CD4-positive, alpha-beta T cell treated with Interleukin-17A for 4 hours (primary cell): ENCODE measurements at places on chromosomes 2 and 18.

- DNase-seq, result no peak
These were observed 102.4 kb downstream of the EPC2 start for GRCh38 chr2:148746973-148747372.

DNA sequence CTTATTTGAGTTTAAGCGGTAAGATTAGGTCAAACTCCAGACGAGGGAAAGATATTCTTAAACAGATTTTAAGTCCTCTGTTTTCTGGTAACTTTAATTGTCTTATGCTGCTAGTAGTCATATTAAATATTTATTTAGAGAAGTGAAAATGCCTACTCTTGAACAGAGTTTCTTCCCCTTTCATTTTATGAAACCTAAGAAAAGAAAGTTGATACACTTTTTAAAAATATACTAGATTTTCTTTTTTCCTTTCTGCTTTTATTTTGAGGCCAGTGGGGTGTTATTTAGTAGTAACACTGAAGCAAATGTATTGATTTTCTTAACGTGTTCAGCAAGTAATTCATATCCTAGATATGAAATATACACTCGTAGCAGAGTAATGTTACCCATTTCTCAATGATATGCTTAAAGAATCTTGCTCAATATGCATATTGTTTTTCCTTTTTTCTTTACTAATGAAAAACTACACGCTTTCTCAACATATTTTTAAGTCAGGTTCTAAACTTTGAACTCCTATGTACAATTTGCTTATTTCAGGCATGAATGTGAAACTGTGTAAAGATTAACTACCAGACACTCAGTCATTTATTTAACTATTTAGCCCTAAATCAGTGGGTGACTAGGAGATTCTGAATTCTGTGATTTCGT lies 691 bp downstream of the KYNU start:
- no peak for DNase-seq

DNA sequence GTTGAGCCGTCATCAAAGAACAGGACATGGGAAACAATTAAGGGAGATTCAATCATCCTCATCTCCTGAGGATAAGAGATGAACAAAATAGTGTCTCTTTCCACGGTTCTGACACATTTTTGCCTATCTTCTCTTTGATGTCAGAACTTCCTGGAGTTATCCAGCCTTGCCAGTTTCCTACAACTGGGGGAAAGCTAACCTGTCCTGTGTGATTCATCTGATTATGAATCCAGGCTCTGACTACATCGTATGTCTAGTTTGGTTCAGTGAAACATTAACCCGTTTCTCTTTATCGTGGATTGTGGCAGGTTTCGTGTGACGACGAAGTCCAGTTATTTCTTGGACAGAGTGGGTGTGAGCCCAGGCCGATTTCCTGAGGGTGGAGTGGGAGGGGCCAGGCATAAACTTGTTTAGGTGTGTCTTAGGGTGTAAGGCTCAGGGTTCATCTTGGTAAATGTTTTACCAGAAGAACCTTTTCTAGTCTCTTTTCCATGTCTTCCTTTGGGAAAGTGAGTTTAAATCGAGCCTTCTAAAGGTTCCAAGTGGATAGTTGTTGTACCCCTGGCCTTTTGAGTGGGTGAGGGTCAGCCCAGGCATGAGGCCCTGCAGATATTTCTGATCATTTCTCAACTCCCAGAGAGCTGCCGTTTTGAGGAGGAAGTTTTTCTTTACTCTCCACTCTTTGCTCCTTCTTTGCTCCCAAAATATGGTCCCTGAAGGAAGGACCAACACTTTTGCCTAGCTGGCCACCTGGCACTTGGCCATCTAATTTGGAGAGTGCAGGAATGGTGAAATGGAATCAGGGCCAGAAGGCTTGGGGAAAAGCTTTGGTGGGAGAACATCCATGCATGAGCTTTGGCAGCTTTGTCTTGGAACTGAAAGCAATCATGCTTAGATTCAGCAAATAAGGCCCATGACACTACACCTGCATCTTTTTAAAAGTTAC lies 50.4 kb upstream of the FZD5 start:
- no peak for DNase-seq

DNA sequence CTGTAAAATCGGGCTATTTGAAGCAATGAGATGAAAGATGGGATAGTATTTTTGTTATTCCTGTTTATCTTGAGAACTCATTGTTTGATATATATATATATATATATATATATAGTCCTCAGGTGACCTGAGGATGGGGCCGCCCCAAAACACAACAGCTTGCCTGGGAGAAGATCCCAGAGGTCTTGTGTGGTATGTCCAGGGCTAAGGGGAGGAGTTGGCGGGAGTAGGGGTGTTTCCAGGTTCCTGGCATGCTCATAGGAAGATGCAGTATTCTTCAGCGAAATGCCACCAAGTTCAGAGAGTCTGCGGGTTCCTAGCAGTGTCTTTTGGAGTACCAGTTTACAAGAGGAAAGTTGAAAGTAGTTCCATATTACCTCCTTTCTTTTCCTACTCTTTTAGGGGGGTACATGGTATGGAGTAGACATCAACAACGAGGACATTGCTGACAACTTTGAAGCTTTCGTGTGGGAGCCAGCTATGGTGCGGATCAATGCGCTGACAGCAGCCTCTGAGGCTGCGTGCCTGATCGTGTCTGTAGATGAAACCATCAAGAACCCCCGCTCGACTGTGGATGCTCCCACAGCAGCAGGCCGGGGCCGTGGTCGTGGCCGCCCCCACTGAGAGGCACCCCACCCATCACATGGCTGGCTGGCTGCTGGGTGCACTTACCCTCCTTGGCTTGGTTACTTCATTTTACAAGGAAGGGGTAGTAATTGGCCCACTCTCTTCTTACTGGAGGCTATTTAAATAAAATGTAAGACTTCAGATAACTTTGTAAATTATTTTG lies 18.3 kb downstream of the CCT7 start:
- DNase-seq, result no peak

DNA sequence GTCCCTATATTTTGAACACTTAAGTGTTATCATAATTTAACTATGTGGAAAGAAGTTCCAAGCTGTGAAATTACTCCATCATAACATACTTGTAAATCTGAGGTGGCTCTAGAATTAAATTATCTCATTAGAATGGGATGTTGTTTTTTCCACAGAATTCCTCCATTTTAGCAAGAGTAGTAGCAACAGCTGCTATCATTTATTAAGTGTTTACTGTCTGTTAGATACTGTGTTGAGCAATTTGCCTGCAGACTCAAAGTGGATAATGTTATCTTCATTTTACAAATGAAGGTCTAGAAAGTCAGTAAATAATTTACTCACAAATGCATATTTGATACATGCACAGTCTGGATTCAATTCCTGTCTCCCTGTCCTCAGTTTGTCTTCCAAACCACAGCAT lies 504.8 kb upstream of the NRP2 start:
- DNase-seq, result no peak

DNA sequence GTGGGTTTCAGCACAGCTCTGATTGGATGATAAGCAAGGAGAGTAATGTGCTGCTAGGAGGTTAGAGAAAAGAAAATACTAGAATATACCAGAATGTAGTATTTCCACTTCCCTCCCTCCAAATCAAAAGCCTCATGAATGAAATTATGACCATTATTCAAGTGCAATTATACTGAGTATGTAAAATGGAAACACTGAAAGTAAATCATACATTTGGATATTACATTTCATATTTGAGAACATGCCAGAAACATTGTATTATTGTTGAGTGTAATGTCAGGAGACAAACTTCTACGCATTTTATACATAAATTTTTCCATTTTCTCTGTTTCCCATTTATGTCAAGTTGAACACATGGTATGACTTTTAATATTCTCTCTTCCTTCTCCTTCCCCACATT lies 942 bp upstream of the CETN1 start:
- no peak for DNase-seq

- DNase-seq, result no peak
These were observed 239.0 kb upstream of the CXCR4 start for GRCh38 chr2:136357007-136357380.

- no peak for DNase-seq
These were observed 36.3 kb upstream of the SMAD7 start for GRCh38 chr18:48986851-48987761.

- no peak for DNase-seq
These were observed 99.6 kb upstream of the TNP1 start for GRCh38 chr2:216959433-216959832.

GRCh38 chr2:6071519-6071918 lies 379.3 kb downstream of the SOX11 start:
- DNase-seq, result no peak

- DNase-seq, result peak; percentile 10
These were observed 540.1 kb downstream of the NRXN1 start for GRCh38 chr2:50491541-50492476.

GRCh38 chr2:41930807-41931566 lies 116.8 kb upstream of the PKDCC start:
- no peak for DNase-seq

DNA sequence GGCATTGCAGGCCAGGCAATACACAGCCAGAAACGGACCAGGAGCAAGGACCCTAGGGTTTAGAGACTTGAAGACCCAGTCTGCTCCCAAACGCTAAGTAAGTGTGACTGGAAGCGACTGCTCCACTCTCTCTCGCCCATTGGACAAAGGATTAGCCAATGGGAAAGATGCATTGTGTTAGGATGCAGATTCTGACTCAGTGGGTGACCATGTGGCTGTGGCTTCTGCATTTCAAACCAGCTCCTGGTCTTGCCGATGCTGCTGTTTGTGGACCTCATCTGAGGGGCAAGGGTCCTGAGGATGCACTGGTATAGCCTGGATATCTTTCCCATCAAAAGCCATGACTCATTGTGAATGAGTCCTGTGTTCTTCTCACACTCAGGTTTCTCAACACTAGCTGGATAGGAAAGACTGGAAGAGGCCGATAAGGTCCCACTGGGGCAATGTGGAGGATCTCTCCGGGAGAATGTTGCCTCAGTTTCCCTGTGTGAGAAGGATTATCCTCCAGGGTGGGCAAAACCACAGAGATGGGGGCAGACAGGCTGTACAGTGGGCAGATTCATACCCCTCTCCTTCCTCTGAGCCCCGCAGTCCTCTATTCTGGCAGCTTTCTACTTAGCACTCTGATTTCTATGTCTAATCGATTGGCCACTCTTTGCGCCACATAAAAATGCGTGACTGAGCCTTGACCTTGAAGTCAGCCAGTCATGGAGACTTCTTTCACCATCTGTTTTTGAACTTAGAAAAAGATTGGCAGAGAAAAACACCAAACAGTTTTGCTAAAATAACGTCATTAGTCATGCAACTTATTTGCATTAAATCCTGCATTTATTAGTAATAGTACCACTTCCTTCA lies 257.1 kb downstream of the PRKCE start:
- no peak for DNase-seq

DNA sequence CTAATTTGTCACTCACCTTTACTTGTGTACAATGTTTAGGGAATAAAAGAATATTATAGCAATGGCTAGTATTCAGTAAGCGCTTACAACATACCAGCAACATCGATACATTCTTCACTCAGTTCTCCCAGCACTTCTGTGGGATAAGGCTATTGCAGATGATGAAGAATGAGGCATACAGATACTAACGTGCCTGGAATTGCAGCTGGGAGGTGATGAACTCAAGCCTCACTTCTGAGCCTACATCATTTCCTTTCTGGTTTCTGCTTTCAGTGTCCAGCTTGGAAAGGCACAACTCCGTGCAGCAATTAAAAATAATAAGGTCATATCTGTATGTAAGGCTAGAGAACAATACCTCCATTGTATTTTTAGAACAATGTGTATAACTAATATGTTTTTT lies 95.4 kb upstream of the AQP4 start:
- no peak for DNase-seq

- no peak for DNase-seq
These were observed 5.6 kb upstream of the LAMA3 start for GRCh38 chr18:23683671-23684070.

DNA sequence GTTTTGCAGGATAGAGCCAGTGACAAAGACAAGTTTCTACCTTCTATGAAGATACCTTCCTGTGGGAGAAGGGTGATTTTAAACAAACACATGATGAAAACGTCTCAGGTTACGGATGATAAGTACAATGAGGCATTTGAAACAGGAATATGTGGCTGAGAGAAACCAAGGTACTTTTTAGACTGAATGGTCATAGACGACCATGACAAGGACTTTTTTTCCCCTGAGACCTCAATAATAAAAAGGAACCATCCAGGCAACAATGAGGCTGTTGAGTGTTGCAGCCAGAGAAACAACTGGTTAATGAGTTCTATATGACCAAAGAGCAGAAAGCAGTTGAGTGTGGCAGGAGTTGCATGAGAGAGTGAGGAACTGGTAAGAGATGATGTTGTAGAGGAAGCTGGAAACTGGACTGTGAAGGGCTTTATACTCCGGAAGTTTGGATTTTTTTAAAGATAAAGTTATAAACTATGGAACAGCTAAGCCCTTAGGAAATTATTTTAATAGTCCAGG lies 306.1 kb upstream of the CYRIA start:
- no peak for DNase-seq

DNA sequence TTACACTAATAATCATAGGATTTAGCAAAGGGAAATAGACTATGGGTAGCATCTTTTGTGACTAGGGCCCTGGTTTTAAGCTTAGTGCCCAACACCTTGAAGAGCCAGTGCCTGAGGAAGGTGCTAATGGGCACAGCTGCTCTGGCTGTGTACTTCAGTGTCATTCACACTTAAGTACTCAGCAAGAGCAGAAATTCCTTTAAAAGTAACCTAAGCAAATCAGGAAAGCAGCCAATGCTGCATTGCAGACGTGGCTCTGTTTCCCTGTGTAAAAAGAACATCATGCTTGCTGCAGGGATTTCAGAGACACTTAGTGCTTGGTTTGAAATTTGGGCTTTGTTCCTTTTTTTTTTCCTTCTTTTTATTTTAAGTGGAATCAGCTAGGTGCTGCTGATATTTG lies 505.4 kb downstream of the SUCLG1 start:
- no peak for DNase-seq

- no peak for DNase-seq
These were observed 177.7 kb upstream of the ZC3H15 start for GRCh38 chr2:186308347-186308746.

DNA sequence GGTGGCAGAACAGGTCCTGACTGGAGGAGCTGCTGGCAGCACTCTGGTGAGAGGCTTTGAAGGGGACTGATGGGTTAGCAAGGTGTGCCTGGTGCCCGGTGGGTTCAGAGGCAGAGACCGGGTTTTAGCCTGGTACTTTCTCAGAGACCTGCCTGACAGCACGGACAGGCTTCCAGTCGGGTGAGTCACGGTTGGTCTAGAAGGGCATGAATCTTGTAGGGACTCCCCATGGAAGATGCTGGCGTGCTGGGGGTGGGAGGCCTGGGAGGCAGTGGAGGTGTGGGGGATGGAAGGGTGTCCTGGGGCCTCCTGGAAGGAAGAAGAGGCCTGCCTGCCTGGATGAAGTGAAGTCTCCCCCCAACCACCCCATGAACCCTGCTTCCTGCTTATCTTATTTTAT lies 52.6 kb downstream of the ACKR3 start:
- no peak for DNase-seq

GRCh38 chr18:45890606-45891005 lies 65.1 kb downstream of the SIGLEC15 start:
- no peak for DNase-seq

DNA sequence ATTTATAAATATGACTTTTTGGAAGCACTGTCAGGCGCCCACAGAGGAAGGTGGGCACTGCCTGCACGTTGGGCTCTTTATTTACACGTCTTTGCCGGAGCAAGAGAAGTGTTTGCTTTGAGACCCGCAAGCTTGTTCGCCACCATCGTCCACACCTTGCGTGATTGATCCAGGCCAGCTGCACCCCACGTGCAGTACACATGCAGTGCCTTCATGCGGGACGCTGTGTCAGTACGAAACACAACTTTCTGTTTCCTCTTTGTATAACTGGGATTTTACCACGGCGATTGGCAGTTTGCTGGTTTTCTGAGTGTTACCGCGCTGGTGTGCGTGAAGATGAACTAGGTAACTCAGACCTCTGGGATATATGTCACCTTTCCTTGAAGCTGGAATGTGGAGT lies 571.0 kb upstream of the SALL3 start:
- no peak for DNase-seq

GRCh38 chr2:42193722-42194187 lies 24.6 kb downstream of the EML4 start:
- peak; percentile 20 for DNase-seq
